ENCODE measurements at places on chromosomes 5 and 9.

DNA sequence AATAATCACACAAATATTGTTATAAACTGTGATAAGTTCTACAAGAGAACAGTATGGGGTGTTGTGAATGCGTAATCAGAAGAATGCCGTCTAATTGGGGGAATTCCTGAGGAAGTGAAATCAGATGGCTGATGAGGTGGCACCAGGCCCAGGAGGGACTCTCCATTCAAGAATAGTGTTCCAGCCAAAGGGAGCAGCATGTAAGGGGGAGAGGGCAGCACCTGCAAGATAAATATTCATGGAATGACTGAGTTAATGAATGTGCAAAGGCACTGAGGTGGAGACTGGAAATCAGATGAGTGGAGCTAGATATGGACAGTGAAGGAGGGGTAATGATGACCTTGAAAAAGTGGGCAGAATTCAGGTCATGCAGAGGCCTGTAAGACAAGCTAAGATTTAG is 250.6 kb downstream of the ARRDC3 start:
- no peak for DNase-seq

GRCh38 chr9:95264954-95265615 is 52.4 kb downstream of the FANCC start:
- no peak for DNase-seq

DNA sequence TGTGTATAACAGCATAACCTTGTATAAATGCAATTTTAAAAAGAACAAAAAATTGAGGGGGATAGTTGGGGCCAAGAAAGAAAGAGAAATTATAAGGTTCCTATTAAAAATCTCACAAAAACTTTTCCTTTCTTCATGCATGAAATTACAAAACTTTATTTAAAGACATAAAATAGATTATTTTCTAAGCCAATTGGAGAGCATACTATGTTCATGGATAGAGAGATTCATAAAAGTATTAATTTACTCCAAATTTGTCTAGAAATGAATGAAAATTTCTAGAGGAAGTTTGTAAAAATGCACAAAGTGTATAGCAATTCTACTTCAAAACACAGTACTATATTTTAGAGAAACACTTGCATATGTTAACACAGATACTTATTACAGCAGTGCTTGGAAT is 200.4 kb downstream of the PCSK1 start:
- no peak for DNase-seq

DNA sequence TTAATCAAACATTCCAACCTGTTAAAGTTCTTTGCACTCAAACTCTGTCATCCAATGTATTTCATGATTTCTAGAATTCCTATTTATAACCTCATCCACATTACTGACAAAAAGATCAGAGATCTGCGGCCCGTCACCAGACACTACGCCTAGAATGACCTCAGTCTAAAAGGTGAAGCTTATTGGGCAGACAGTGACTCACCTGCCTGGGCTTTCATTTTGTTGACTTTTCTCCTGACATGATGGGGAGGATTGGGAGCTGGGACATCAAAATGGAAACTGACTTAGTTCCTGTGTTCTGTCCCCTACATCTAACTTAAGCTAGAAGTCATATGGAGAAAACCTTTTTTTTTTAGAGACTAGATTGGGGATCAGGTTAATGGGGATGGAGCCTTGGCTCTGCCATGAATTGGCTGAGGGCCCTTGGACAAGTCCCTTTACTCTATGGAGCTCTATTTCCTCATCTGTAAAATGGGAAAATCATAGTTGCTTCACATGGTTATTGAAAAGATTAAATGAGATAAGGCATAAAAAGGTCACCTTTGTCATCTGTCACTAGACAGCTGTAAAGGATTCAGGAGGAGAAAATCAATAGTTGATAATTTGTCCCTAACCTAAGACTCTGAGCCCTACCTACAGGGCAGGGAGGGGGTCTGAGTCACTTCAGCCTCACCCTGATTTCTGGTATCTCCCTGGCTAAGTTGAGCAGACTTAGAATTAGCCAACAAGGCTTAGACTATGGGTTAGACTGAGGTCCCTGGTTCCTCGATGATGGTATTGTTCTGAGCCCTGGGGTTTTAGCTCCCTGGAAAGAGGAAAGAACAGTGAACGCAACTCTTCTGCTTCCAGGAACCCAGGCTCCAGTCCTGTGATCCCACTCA is 224.8 kb upstream of the TBC1D2 start:
- no peak for DNase-seq

DNA sequence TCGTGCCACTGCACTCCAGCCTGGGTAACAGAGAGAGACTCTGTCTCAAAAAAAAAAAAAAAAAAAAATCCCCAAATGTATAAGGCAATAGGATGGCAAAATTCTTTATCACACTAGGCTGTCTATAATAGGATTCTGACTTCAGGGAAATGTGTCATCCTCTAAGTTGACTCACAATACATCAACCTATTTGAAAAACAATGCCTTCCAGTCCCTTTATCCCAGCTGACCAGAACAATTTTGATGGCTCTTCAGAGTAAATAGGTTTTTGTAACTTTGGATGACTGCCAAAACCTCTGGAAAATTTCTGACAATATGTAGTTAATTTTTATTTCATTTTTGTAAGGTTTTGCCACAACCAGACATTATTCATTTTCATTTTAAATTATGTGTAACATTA is 184.1 kb downstream of the CCDC192 start:
- DNase-seq = no peak

GRCh38 chr9:123548741-123549545 is 192.9 kb downstream of the CRB2 start:
- DNase-seq = no peak

DNA sequence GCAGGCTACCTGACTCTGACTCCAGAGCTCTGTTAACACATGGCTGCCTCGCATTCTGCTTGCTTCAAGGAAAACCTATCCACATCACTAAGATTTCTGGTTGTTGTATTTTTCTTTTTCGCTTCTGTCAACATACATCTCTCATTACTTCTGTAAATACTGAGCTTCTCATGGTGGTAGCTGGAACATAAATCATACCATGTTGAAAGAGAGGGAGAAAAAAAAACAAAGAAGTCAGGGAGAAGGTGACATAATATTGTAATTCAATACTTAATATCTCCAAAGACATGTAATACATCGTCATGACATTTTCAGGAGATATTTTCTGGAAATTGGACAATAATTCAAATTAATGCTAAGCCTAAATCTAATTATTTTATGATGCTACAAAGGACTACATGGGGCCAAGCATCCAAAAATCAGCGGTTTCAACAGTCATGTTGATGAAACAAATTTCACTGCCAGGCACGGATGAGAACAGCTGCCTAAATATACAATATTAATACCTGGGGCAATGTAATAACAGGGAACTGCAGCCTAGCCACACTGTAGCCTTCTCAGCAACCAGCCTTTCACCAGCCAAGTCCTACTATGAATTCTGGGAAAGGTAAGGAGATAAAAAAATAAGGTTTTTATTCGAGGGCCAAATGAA is 332.0 kb downstream of the TRIM32 start:
- DNase-seq = no peak

- DNase-seq = no peak
Measured at GRCh38 chr5:2797160-2797559, 45.7 kb upstream of the IRX2 start.

DNA sequence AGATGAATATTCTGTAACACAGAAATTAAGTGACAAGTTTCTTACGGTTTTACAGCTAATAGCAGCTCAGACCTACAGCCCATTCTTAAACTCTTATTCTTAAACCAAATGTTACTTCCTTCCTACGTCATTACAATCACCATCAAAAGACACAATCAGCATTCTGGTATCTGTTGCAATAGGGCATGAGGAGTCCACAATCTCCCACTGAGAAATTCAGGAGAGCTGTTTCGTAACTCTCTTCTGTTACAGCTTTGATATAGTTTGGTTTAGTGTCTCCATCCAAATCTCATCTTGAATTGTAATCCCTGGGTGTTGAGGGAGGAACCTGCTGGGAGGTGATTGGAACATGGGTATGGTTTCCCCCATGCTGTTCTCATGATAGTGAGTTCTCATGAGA is 163.4 kb downstream of the GAS1 start:
- no peak for DNase-seq

- DNase-seq = no peak
Measured at GRCh38 chr5:166365164-166365563, 1926.3 kb upstream of the WWC1 start.

- no peak for DNase-seq
Measured at GRCh38 chr9:36716496-36716895, 143.8 kb downstream of the MELK start.

DNA sequence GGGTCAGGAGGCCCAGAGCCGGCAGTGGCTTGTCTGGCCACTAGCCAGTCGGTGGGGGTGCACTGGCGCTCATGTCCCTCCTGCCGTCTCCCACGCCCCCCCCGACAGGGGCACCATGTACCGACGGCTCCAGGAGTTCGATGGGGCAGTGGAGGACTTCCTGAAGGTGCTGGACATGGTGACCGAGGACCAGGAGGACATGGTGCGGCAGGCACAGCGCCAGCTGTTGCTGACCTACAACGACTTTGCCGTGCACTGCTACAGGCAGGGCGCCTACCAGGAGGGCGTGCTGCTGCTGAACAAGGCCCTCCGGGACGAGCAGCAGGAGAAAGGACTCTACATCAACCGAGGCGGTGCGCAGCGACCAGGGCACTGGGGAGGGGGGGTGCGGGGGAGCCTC is 8.1 kb downstream of the TTC16 start:
- no peak for DNase-seq

- DNase-seq = no peak
Measured at GRCh38 chr5:157729858-157730257, 1.4 kb upstream of the THG1L start.

- DNase-seq = no peak
Measured at GRCh38 chr5:55850839-55851674, at the start of gene IL31RA. TSS of gene IL31RA (plus strand) at chr5:55851357. CDS start at chr5:55851571, 214 bp downstream.

DNA sequence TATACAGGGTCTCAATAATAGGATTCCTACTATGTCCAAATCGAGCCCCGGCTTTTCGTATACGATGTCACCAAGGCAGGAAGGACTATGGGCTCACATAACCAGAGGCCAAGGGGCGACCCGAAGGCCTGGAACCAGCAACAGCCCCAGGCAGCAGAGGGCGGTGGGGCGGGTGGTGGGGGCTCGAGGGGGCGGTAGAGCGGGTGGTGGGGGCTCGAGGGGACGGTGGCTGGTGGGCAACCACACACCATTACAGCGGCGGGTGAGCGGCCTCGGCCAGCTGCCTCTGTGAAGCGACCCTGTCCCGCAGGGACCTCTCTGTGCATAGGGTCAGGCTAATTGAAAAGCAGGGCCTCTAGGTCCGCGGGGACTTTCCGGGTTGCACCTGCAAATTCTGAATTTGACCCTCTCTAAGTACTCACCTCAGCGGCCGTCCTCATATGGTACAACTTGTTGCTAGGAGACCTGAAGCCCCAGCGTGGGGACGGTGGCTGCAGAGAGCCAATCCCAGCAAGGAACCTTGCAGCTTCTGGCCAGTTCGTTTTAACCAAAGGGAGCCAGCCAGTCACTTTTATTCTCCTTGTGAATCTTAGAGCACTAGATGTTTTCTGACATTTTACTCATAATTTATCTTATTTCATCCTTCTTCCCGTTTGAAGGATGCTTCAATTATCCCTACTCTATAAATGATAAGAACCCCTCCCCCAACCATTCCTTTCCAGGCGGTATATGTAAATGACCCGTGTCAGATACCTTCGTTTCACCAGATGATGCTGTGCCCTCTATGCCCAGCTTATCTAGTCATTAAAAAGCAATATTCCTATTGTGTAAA is at the start of gene NME5:
Gene NME5, minus strand, starts transcription at position 480 of the 832 bp plus-strand sequence. CDS start 648 bp downstream, outside the sequence.
- DNase-seq = no peak

- no peak for DNase-seq
Measured at GRCh38 chr9:135612981-135613910, 26.1 kb downstream of the GLT6D1 start.

DNA sequence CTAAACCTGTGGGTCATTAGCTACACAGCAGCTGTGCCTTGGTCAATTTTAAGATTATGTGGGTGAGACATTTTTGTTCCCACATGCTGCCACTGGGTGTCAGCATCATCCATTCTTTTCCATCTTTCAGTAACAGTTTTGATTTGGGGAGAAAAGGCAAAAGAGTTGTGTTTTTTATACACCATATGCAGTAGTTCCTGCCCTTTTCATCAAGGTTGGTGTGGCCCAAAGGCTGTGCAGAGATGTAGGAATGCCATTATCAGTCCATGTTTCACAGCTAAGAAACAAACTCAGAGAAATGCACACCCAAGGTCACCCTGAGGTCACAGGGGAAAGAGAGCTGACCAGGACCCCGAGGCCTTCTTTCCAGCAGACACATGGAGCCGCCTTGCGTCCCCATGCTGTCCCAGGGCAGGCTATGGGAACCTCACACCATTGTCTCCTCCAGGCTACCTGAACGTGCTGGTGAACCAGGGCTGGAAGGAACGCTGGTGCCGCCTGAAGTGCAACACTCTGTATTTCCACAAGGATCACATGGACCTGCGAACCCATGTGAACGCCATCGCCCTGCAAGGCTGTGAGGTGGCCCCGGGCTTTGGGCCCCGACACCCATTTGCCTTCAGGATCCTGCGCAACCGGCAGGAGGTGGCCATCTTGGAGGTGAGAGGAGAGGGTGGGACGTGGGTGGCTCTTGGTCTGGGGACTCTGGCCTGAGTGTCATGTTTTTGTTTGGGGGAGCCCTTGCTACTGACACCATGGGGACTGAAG is 27.8 kb upstream of the GRPEL2 start:
- peak; percentile 52 for DNase-seq

GRCh38 chr5:143679777-143680176 is 132.2 kb upstream of the HMHB1 start:
- DNase-seq = no peak

- no peak for DNase-seq
Measured at GRCh38 chr9:125125523-125125922, 17.8 kb downstream of the SCAI start.

GRCh38 chr5:14614490-14614889 is 32.9 kb downstream of the OTULINL start:
- DNase-seq = no peak

- DNase-seq = no peak
Measured at GRCh38 chr5:126139773-126140172, 283.4 kb upstream of the GRAMD2B start.

GRCh38 chr9:18493451-18493993 is 19.6 kb downstream of the ADAMTSL1 start:
- no peak for DNase-seq

- no peak for DNase-seq
Measured at GRCh38 chr9:13459071-13459470, 179.6 kb upstream of the MPDZ start.
